ENCODE measurements at places on chromosomes 16 and 17.
A peak's percentile ranks its signal among the peaks of the same experiment; 100 is the strongest.

DNA sequence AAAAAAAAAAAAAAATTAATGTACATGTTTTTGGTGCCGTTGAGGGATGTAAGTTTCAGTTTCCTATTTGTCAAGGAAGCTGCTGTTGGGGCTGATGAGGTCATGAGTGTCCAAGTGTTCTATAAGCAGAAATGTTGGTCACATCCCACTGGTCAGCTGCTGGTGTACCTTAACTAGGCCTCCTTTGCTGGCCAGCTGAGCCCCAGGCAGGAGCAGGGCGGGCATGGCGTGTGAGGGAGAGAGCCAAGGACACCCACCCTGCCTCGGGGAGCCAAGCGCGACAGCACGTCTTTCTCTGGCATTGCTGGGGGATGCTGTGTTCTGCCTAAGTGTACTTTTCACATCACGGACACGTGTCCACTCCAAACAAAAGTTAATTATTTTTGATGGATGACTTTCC is 108.1 kb upstream of the CDC42EP4 start:
- H3K36me3 ChIP-seq: no peaks in the 10 kb centered on the region
- H3K27me3 ChIP-seq: no peaks in the 10 kb centered on the region
- no peak for DNase-seq
- H3K27ac ChIP-seq: no peak overlapping the region
- peaks cover 5% of the 10 kb centered on the region for H3K4me1 ChIP-seq

DNA sequence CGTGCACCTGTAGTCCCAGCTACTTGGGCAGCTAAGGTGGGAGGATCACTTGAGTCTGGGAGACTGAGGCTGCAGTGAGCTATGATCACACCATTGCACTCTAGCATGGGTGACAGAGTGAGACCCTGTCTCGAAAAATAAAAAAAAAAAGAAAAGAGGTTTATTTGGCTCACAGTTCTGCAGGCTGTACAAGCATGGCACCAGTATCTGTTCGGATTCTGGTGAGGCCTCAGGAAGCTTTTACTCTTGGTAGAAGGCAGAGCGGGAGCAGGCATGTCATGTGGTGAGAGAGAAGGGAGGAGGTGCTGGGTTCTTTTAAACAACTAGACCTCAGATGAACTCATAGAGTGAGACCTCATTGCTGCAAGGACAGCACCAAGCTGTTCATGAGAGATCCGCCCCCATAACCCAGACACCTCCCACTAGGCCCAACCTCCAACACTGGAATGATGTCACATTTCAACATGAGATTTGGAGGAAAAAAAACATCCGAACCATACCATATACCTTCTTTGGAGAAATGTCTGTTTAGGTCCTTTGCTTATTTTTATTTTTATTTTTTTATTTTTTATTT is 10.3 kb upstream of the RMI2 start:
- no peak overlapping the region for H3K27ac ChIP-seq
- H3K4me1 ChIP-seq: peaks cover 4% of the 10 kb centered on the region
- no peaks in the 10 kb centered on the region for H3K27me3 ChIP-seq
- H3K36me3 ChIP-seq: no peaks in the 10 kb centered on the region

GRCh38 chr17:39191750-39192510 is 5.5 kb downstream of the CACNB1 start:
- no peak overlapping the region for H3K27ac ChIP-seq
- peaks cover 32% of the 10 kb centered on the region for H3K36me3 ChIP-seq
- no peak for DNase-seq

DNA sequence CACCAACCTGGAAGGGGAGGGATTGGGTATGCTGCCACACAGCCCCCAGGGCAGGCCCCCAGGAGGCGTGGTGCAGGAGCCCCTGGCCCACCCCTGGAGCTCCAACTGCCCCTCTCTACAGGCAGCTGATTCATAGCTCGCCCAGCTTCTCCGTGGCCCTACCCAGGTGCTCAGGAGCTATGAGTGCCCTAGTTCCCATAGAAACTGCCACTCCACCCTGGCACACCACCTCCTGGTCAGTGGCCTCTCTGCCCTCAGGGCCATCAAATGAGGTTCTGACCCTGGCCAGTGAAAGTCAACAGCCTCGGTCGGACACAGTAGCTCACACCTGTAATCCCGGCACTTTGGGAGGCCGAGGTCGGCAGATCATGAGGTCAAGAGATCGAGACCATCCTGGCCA is 18.0 kb downstream of the CNGB1 start:
- H3K27ac ChIP-seq: no peak overlapping the region
- H3K4me3 ChIP-seq: no peak overlapping the region
- DNase-seq: no peak
- H3K36me3 ChIP-seq: no peaks in the 10 kb centered on the region
- H3K4me1 ChIP-seq: peaks cover 10% of the 10 kb centered on the region

DNA sequence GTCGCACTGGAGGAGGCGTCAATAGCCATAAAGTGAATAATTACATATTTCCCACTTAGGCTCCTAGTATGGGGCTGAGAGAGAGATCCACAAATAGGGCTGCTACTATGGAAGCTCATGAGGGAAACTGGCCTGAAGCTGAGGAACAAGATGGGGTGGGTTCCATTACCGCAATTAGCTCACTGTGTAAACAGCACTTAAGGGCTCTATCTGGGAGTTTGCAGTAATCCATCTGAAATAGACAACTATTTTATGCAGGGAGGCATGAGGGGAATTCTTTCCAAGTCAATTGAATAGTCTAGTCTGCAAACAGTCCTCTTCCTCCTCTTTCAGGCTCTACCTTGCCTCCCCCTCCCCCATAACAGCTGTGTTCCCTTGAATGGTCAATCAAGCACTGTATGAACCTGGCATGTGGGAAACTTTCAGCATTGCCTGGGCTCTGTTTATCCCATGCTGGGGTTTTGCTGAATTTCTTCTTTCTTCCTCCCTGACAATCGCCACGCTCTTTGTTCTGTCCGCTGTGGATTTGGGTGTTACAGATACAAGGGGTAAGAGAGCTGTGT is 56.1 kb upstream of the MAF start:
- DNase-seq: no peak
- H3K27ac ChIP-seq: no peak overlapping the region
- H3K27me3 ChIP-seq: no peaks in the 10 kb centered on the region
- no peak overlapping the region for H3K4me3 ChIP-seq

GRCh38 chr16:73122604-73123391 is 74.9 kb upstream of the ZFHX3 start:
- H3K36me3 ChIP-seq: no peaks in the 10 kb centered on the region
- no peaks in the 10 kb centered on the region for H3K27me3 ChIP-seq
- H3K27ac ChIP-seq: no peak overlapping the region
- DNase-seq: no peak
- H3K4me3 ChIP-seq: no peak overlapping the region

GRCh38 chr17:69239611-69240600 is 11.3 kb upstream of the ABCA10 start:
- DNase-seq: no peak
- H3K27ac ChIP-seq: no peak overlapping the region
- H3K27me3 ChIP-seq: no peaks in the 10 kb centered on the region

- no peak overlapping the region for H3K4me3 ChIP-seq
- H3K27me3 ChIP-seq: no peaks in the 10 kb centered on the region
- DNase-seq: no peak
- H3K27ac ChIP-seq: no peak overlapping the region
- H3K36me3 ChIP-seq: peaks cover 97% of the 10 kb centered on the region
- peaks cover 7% of the 10 kb centered on the region for H3K4me1 ChIP-seq
Observed at GRCh38 chr17:1351971-1352370, 48.1 kb downstream of the YWHAE start.

DNA sequence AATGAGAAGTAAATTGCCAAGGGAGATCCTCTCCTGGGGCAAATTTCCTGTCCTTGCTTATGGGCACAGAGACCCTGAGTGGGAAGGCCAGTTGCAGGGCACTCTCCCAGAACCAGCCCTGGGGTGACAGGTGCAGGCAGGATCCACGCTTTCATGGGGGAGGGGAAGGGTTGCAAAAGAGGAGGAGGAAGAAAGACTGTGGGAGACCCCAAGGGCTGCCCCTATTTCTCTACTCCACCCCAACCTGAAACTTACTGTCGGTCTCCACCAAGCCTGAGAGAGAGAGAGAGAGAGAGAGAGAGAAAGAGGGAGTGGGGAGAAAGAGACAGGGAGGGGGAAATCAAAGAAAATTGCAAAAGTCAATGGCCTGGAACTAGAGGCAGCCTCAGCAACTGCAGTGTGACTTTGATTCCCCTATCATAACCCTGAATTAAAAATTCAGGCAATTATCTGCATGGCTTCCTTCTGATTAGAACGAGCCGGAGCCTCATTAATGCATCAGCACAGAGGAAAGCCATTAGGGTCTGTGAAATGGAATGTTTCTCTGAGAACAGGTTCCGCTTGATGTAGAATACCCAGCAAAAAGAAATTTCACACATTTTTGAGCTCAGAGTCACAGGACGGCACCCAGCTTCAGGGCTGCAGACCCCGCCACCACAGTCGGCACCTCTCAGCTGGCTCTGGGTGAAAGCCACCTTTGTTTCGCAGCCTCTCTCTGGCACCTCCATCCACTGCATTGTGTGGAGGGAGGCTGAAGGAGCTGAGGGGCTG is 45.1 kb upstream of the HNF1B start:
- no peak for DNase-seq
- no peak overlapping the region for H3K4me3 ChIP-seq
- H3K27ac ChIP-seq: no peak overlapping the region
- H3K36me3 ChIP-seq: no peaks in the 10 kb centered on the region
- peaks cover 12% of the 10 kb centered on the region for H3K27me3 ChIP-seq

- peak; percentile 40 for DNase-seq
- peaks cover 69% of the 10 kb centered on the region for H3K4me1 ChIP-seq
- H3K27me3 ChIP-seq: no peaks in the 10 kb centered on the region
- H3K36me3 ChIP-seq: peaks cover 39% of the 10 kb centered on the region
- peak overlapping the region; percentile 94 for H3K27ac ChIP-seq
Observed at GRCh38 chr17:45578516-45579455, 88.3 kb upstream of the PLEKHM1 start.

GRCh38 chr16:57622361-57623250 is 5.8 kb upstream of the ADGRG1 start:
- H3K4me3 ChIP-seq: no peak overlapping the region
- peaks cover 62% of the 10 kb centered on the region for H3K4me1 ChIP-seq

GRCh38 chr17:6632530-6632929 is 8.0 kb downstream of the KIAA0753 start:
- no peaks in the 10 kb centered on the region for H3K27me3 ChIP-seq
- no peak for DNase-seq

DNA sequence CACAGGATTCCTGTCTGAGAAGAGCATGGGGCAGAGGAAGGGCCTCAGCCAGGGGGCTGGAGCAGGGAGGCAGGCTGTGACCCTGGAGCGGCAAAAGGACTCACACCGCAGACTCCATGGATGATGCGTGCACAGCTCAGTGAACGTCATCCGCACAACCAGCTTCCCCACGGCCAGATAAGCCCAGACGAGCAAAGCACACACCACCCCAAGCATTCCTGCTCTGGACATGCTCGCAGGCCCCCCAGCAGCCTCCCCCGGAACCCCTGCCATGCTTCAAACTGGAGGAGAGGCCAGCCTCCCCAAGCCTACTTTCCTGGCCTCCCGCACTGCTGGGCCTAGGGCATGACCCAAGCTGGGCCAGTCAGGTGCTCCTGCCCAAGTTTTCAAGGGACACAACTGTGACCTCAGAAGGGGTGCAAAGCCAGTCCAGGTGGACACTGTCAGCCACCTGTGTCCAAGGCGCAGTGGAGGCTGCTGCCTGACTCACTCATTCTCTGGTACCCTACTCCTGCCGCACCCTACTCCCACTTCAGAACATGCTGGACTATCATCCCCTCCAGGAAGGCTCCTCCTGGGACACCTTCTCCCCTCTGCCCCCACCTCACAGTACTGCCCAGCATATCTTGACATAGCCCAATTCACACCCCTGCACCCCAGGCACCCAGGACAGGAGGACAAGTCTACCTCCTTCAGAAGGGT is 4.8 kb downstream of the BCAR1 start:
- H3K27ac ChIP-seq: peak overlapping the region; percentile 96
- peaks cover 25% of the 10 kb centered on the region for H3K36me3 ChIP-seq
- peaks cover 37% of the 10 kb centered on the region for H3K4me1 ChIP-seq
- H3K27me3 ChIP-seq: no peaks in the 10 kb centered on the region
- DNase-seq: no peak
- H3K4me3 ChIP-seq: no peak overlapping the region

DNA sequence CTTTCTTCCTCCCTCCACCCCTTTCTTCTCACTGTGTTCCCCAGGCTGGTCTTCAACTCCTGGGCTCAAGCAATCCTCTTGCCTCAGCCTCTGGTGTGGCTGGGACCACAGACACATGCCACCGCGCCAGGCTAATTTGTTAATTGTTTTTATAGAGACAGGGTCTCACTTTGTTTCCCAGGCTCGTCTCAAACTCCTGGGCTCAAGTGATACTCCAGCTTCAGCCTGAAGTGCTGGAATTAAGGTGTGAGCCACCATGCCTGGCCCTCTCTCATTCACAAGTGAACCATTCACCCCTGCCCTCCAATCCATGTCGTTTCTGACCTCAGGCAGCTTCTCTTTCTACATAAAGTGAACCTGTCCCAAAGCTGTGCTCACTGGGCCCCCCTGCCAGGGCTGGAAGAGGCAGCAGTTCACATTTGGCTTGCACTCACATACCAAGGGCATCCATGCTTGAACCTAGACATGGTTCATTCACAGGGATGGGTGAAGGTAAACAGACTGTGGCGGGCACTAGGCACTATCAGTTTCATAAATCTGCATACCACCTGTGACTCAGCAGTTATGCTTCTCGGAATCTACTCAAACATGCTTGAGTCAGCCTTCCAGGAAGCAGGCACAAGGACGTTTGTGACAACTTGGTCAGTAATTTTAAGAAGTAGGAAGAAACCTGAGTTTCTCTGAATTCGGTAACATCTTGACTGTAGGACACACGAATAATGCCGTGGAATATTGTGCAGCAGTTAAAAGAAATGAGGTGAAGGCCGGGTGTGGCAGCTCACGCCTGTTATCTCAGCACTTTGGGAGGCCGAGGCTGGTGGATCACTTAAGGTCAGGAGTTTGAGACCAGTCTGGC is 6.0 kb upstream of the RNF213 start:
- peak overlapping the region; percentile 95 for H3K27ac ChIP-seq
- DNase-seq: peak; percentile 92
- H3K27me3 ChIP-seq: no peaks in the 10 kb centered on the region
- no peaks in the 10 kb centered on the region for H3K36me3 ChIP-seq
- peaks cover 17% of the 10 kb centered on the region for H3K4me1 ChIP-seq
- peak overlapping the region; percentile 60 for H3K4me3 ChIP-seq

DNA sequence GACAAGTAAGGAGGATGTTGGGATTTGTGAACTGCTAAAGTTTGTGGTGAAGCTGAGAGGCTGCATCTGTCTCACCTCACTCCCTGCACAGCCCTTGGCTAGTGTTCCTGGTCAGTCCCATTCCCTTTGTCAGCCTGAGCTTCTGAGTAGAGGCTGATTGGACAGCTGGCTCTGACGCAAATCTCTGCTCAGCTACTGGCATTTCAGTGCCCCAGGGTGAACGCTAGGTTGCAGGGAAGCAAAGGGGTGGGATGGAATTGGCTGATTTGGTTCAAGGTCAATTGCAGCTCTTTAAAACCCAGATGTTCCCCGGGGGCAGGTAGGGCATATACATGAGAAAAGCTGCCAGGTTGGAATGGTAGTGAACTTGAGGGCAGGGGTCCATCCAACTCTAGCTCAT is 23.1 kb upstream of the CNOT1 start:
- no peaks in the 10 kb centered on the region for H3K4me1 ChIP-seq
- no peaks in the 10 kb centered on the region for H3K27me3 ChIP-seq
- H3K27ac ChIP-seq: no peak overlapping the region
- H3K4me3 ChIP-seq: no peak overlapping the region
- H3K36me3 ChIP-seq: no peaks in the 10 kb centered on the region
- peak; percentile 51 for DNase-seq

Measured in MCF 10A (cell line).